ENCODE measurements at places on chromosomes 13 and 19.

DNA sequence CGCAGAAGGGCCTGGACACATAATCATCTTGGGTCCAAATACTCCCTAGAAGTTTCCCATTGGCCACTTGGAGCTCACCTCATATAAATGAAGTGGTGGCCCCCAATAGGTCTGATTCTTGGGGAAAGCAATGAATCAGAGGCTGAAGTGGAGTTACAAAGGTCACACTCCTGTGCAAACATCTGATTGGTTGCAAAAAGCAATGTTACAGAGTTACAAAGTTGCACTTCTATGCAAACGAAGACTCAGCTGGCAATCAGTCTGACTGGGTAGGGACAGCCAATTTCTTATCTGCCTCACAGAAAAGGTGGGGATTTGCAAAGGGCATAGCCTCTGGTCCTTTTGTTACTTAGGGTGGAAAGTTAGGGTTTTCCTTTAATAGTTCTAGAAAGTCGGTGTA is 1.8 kb upstream of the GPR180 start:
- no peak for DNase-seq

DNA sequence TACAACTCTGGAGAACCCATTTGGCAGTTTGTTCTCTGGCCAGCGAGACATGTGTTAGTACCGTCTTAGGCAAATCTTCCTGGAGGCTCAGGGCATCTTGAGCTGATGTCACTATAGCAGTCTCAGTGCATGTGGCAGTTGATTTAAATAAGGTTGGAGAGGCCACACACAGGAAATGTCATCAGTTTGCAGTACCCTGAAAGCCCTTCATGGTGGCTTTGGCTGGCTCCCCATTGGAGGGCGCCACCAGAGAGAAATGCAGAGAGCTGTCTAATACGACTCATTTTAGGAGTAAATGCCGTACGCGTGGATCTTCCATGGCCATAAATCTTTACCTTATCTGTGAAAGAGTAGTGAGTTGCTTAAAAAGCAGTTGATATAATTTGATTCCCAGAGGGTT is 163.1 kb downstream of the STK24 start:
- DNase-seq, result no peak

DNA sequence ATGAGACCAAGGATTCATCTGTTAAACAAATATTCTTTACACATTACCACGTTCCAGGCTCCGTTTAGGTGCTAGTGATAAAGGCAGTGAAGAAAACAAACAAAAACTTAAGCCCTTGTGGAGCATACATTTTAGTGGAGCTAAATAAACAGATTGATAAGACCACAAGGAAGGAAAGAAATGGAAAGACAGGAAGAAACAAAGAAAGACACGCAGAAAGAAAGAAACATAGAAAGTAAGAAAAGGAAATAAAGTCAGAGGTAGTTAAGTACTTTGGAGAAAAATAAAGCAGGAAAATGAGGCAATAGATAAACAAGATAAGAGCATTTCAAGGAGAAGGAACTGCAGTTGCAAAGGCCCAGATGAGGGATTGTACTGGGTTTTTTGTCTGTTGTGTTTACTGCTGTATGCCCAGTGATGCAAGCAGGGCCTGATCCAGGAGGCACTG is 998 bp downstream of the NFKBIB start:
- DNase-seq, result no peak

- DNase-seq, result peak; percentile 32
These were observed 91.1 kb downstream of the RAB20 start for GRCh38 chr13:110470272-110471009.

DNA sequence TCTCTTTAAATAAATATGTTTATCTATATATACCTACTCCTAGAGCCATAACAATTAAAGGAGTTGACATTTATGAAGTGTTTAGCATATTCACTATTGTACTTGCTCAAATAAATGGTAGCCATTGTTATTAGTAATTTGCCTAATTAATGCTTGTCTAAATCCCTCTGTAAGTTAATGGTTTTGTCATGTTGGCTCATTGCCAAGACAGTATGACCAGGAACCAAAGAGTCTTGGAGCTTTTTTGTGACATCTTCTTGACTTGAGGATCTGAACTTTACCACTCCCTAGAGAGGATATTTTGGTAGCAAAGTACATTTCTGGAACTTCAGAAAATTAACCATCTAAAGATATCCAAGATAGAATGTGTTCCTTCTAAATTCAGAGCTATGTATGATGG is 15.5 kb downstream of the FRY start:
- no peak for DNase-seq

DNA sequence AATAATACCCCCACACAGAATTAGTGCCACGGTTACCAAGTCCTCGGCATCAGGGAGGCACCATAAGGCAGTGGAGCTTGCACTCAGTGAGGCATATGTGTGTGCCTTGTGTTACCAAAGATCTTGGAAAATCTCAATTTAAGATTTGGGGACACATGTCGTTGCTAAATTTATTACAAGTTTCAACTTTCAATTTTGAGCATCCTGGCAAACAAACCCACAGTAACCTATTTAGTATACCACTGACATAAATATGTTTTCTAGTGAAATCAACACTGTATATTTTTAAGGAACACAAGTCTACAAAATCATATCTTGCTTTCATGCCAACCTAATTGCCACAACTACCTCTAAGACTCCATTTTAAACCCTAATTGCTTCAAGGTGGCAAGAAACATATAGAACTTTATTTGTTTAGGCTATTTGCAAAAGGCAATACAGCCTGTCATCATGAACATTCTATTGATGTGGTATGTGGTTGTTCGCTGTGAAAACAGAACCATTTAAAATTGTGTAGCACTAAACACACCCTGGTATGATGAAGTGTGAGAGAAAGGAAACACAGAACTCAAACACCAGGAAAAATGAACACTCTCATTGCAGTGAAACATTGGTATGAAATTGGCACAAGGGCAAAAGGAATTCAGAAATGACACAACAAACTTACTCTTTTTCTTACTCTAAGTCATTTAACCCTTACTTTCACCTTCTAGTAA is 531.1 kb downstream of the IRS2 start:
- DNase-seq, result no peak

DNA sequence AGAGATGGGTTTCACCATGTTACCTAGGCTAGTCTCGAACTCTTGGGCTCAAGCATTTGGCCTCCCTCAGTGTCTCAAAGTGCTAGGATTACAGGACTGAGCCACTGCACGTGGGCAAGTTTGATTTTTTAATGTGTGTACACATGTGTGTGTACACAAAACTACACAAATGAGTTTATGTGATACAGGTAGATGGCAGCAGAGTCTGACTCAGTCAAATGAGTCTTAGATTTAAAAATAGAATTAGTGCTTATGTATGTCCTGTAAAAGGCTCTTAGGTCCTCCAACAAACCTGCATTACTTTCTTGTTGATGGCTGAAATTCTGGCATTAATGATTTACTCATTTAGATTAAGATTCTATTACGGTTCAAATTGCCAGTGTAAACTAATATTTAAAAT is 293.7 kb downstream of the PCDH17 start:
- DNase-seq, result no peak

- peak; percentile 77 for DNase-seq
These were observed 2.8 kb downstream of the GIPR start for GRCh38 chr19:45670670-45671453.

GRCh38 chr13:31476266-31476665 is 263.1 kb upstream of the RXFP2 start:
- DNase-seq, result no peak

DNA sequence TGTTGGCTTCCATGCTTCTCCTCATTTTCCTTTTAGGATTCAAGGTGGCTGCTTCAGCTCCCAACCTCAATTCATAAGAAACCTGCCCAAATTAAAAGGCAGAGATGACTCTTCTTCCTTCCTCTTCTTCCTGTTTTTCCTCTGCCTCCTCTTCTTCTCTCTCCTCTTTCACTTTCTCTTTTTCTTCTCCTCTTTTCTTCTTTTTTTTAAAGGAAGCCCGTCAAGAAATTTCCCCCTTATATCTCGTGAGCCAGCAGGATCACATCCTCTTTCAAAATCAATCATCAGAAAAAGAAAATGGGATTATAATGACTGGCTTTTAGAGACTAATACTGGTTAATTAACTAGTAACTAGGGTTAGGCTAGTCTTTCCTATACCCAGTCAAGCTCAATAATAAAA is 220.3 kb downstream of the NBEA start:
- no peak for DNase-seq

DNA sequence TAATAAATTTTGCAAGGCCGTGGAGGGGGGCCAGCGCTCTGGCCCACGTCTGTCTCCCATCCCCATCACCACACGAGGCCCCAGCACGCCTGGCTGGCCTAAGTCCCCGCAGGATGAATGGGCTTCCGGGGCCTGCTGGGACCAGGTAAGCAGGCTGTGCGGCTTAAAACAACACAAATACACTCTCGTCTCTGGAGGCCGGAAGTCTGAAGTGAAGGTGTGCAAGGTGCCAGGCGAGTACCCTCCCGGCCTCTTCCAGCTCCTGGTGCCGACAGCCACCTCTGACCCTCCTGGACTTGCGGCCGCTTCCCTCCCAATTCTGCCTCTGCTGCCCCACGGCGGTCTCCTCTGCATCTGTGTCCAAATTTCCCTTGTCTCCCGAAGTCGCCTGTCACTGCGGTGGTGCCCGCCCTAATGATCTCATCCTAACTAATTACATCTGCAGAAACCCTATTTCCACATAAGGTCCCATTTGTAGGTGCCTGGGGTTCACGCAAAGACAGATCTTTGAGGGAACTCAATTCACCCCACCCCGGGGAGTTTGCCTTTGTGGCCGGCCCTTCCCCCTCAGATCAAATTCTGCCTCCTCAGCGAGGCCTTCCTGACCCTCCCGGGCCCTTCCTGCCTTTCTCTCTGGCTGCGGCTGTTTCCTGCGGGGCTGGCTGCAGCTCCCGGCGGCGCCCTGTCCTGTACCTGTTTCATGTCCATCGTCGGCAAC is 8.1 kb upstream of the PTBP1 start:
- no peak for DNase-seq

DNA sequence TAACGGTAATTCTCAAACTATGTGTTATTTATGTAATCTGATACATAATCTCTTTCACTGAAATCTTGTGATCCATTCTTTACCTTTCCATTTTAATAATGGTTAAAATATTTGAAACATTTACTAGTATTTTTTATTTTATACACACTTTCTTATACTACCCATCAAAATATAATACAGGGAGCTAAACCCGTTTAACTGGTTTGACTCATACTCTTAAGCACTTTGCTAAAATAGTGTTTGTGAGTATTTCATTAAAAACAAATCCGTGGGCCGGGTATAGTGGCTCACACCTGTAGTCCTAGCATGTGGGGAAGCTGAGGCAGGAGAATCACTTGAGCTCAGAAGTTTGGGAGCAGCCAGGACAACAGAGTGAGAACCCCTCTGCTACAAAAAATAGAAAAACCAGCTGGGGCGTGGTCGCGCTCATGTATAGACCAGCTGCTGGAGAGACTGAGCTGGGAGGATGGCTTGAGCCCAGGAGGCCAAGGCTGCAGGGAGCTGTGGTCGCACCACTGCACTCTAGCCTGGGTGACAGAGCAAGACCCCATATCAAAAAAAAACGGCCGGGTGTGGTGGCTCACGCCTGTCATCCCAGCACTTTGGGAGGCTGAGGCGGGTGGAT is 43.8 kb upstream of the DCUN1D2 start:
- DNase-seq, result no peak

- DNase-seq, result no peak
These were observed 7.8 kb downstream of the CEACAM4 start for GRCh38 chr19:41619018-41619556.

DNA sequence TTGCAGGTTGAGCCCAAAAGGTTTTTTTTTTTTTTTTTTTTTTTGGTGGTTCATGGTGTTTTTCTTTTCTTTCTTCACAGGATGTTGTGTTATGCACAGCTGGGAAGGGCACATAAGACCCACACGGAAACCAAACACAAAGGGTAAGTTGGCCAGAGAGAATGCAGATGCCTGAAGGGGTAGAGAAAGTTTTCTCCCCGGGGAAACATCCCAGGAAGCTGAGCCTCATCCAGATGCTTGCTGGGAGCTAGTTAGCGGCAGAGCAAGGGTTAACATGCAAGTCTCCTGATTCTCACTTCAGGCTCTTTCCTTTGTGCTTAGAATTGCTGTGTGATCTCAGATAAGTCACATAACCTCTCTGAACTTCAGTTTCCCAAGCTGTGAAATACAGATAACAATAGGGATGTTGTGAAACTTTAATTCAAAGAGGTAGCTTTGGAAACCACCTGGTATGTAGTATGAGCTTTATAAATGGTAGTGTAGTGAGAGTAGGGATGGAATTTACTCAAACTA is 3.1 kb downstream of the ADGRE1 start:
- no peak for DNase-seq
